ENCODE measurements at places on chromosomes 6 and 20.

GRCh38 chr20:23513164-23513563 lies 22.2 kb downstream of the CST8 start:
- no peak for DNase-seq

- DNase-seq = no peak
These were observed 8.8 kb downstream of the OR2H1 start for GRCh38 chr6:29465801-29466200.

- peak; percentile 88 for DNase-seq
These were observed at the start of gene PLCB4 for GRCh38 chr20:9068841-9069663. Gene PLCB4, plus strand, starts transcription at chr20:9069087. Its CDS starts 238,728 bp downstream, at chr20:9307815.

DNA sequence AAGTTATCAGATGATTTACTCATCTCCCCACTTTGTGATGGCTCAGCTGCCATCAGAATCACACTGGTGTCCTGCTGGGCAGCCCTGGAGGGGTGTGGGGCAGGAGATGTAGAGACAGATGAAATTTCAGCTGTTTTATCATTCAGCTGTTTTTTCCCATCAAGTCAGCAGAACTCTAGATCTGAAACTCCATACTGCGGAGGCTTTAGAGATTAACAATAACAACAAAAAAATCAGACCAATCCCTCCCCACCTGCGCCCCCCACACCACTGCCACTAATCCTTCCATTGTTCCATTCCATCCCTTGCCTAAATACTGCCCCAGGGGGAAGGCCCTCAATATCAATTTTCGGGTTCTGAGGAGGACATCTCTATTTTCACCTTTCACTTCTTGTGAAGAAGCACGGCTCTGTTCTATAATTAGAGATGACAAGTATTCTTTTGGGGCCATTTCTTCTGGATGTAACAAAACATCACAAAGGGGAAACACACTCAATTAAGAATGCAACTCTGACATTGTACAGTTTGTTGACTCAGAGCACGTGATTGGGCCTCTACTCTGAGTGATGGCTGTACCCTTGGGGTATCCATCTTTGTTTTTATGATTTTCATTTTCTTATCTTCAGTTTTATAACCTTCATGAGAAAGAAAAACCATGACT lies 396.3 kb downstream of the ZFAND3 start:
- no peak for DNase-seq

DNA sequence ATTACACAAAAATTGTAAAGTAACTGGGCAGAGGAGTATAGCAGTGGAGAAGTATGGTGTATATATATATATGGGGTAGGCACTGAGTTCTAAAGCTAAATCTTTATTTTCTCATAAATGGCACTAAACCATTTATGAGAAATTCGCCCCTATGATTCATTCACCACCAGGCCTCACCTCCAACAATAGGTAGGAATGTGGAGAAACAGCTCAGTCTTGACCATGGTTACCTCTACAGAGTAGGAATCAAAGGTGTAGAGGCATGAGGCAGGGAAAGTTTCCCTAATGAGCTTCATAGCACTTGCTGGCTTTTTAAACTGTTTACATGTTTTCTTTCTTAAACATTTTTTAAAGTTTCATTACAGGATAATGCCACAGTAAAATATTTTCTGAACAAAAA lies 36.9 kb upstream of the SUMO4 start:
- no peak for DNase-seq

DNA sequence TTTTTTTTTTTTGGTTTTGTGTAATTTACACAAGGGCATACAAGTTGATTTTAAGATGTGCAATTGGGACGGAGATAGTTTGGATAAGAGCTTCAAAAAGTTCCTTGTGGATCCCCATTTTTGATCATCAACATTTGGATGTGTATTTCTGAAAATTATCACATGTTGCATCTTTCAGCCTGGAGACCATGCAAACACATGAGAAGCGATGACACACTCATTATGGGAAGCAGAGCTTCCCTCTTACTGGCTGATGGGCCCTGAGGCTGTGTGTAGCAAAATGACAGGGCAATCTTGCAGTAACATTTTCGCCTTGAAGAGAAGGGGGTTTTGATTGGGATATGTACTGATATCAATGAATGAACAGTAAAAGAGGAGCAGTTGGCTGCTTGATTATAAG lies 22.0 kb upstream of the RIPK1 start:
- no peak for DNase-seq

DNA sequence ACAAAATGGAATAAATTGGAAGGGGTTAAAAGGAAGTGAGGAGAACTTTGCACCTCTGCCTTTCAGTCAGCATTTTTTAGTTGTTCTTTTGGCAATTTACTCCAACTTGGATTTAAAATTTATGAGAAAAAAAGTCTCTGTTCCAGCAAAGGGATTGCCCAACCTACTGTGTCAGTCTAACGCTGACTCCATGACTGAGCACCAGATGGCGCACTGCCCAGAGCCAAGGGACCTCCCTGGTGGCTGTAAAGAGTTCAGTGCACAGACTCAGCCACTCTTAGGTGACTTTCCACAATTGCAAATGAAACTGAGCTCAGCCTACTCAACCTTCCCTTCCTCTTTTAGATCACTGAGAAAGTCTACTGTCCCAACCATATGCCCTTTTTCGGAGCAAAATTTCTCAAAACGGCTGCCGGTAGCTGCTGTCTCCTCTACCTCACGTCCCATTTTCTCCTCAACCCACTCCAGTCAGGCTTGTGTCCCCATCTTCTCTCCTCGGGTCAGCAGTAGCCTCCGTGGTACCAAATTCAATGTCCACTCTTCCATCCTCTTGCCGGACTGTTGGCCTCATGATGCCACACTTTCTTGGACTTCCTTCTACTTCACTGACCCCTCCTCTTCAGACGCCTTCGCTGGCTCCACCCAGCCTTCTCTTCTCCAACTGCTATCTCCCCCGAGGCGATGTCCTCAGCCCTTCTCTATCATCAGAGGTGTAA lies 38.7 kb downstream of the GSTA2 start:
- DNase-seq = peak; percentile 4

- DNase-seq = no peak
These were observed 164.9 kb downstream of the EYA2 start for GRCh38 chr20:47059536-47059935.

- DNase-seq = no peak
These were observed 66.6 kb downstream of the PREX1 start for GRCh38 chr20:48761023-48761785.

DNA sequence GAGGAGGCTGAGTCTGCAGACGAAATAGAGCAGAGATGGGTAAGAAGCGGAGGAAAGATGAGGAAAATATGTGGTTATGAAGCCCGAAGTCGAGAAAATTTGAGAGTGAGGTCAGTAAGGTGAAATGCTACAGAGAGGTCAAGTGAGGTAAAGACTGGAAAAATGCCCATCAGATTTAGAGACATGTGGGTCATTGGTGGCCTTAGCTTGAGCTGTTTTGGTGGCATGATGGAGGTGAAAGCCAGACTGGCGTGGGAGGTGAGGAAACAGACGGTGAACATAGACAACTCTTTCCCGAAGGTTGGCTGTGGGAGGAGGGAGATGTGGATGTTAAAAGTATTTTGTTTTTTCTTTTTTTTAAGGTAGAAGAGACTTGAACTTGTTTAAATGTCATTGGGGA lies 9.4 kb downstream of the ARFGEF2 start:
- no peak for DNase-seq

GRCh38 chr6:161257793-161258457 lies 15.9 kb downstream of the AGPAT4 start:
- no peak for DNase-seq

GRCh38 chr6:169424821-169425240 lies 171.2 kb upstream of the THBS2 start:
- no peak for DNase-seq

- no peak for DNase-seq
These were observed 1.1 kb upstream of the RNF182 start for GRCh38 chr6:13923527-13924145.

DNA sequence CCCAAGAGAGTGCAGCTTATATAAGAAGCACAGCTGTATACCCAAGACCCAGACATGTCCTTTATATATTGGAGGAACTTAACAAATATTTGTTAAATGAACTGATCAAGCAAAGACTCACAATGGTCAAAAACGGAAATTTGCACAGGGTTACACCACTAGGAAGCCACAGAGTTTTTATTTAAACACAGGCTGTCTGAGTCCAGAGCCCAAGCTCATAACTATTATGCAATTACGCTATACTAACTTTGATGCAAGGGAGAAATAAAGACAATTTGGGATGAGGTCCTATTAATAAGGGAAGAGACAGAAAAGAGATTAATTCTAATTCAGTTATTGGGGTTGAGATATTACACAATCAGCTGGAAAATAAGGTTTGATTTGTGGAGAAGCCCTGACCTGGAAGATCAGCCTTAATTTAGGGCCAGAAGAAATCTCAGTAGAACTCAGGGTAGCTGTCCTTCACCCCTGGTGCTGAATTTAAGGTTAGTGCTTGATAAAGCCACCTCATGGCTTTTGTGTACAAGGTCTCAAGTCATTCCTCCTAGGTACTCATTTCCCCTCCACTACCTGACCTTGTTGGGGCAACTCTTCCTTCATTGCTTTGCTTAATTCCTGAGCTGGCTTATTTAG lies 10.5 kb upstream of the ZNF334 start:
- DNase-seq = no peak

DNA sequence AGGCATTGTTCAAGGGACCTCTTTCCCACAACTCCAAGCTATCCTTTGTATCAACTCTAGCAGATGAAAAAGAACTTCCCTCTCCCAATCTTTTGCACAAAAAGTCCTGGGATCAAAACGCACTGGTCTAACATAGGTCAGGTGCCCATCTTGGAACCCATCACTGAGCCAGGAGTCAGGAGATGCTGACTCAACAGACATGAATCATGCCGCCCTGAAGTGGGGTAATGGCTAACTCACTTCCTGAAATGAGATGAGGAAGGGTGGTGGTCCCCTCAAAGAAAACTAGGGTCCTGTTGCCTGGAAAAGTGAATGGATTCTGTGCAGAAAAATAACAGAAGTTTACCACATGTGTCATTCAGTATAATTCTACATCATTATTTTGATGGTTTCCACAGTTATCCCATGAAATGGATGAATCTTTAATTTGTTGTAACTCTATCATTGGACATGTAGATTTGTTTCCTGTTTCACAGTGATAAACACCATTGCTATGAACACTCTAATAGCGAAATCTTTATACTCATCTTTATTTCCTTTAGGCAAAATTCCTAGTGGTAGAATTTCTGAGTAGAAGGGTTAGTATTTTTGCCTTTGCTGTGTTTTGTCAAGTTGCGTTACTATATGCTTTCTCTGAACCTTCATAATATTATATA lies 151.3 kb downstream of the SLC16A10 start:
- DNase-seq = no peak

DNA sequence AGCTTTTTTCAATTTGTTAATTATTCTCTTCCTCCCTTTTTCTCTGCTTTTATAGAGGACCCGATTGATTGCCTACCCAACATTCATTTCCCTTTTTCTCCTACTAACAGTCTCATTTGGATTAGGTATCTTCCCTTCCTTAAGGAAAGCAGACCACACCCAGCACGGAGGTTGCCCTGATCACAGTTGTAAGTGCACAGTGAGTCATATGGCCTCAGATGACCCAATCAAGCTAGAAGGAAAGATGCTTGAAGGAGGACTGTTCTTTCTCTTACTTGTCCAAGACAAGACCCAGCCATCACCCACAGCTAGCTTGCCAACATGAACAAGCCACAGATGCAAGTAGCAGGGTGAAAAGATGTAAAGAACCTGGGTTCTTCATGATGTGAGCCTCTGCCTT lies 518.6 kb downstream of the PKHD1 start:
- DNase-seq = no peak

DNA sequence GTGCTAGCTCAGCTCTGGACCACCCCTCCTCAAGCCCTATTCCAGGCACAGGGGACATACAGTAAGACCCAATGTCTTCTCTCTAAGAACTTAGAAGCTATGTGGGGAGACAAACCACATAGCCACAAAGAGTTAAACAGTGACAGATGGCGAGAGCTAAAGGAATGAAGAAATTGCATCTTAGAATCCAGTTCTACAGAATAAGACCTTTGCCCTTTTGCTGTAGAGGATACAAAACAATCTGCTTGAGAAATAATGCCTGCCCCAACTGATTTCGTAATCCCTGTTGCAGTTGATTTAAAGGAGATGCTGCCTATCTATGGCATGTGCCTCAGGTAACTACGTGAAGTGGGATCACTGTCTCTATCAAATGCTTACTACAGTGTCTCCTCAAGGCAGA lies 31.2 kb downstream of the TNFRSF21 start:
- peak; percentile 4 for DNase-seq

Data from NCI-H2171 (cell line).